Keratinocyte (primary cell): ENCODE measurements at places on chromosomes 11 and 22.

DNA sequence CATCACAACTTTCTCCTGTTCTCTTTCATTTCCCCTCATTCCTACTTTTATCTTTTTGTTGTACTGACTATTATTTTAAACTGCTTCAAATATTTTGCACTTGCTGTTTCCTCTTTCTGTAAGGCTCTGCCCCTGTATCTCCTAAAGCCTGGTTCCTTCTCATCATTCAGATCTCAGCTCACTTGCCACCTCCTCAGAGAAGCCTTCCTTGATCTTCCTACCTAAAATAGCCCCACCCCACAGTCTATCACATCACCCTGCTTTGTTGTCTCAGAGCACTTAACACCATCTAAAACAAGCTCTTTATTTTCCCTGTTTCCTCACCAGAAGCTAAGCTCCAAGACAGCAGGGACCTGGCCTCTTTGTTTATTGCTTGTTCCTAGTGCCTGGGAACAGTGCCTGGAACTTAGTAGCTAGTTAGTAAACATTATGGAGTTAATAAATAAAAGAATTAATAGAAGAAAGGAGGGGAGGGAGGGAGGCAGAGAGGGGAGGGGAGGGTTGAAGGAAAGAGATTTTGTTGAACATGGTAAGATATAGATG is 2.5 kb upstream of the STK33 start:
- DNase-seq: no peak

- DNase-seq: no peak
Observed at GRCh38 chr11:104390651-104391050, 226.7 kb upstream of the PDGFD start.

DNA sequence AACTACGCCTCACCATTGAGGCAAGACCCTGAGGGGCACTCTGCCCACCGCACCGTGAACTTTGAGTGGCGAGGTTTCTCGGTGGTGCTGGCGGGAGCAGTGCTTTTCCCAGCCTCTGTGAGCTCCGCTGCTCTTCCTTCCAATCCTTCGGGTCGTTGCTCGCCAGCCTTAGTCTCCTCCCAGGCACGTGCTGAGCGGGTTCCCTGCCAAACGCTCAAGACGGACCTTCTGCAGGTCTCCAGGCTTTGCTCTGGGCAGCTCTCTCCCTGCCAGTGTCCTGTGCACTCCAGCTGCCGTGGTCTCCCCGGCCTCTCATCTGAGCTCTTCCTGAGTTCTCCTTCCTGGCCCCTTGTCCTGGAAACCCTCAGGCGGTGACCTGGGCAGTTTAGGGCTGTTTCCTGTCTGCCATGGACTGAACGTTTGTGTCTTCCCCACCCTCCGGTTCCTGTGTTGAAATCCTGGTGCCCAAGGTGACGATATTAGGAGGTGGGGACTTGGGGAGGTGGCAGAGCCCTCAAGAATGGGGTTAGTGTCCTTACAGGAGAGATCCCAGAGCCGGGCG is 11.2 kb upstream of the MUC6 start:
- no peak for DNase-seq

GRCh38 chr22:23376256-23376655 is 195.9 kb downstream of the BCR start:
- DNase-seq: no peak

DNA sequence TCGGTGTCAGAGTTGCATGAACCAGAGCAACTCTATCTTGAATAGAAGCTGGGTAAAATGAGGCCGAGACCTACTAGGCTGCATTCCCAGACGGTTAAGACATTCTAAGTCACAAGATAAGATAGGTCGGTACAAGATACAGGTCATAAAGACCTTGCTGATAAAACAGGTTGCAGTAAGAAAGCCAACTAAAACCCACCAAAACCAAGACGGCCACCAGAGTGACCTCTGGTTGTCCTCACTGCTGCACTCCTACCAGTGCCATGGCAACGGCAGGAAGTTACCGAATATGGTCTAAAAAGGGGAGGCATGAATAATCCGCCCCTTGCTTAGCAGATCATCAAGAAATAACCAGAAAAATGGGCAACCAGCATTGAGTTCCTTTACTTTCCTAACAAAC is 2.4 kb upstream of the KAT5 start:
- DNase-seq: no peak

DNA sequence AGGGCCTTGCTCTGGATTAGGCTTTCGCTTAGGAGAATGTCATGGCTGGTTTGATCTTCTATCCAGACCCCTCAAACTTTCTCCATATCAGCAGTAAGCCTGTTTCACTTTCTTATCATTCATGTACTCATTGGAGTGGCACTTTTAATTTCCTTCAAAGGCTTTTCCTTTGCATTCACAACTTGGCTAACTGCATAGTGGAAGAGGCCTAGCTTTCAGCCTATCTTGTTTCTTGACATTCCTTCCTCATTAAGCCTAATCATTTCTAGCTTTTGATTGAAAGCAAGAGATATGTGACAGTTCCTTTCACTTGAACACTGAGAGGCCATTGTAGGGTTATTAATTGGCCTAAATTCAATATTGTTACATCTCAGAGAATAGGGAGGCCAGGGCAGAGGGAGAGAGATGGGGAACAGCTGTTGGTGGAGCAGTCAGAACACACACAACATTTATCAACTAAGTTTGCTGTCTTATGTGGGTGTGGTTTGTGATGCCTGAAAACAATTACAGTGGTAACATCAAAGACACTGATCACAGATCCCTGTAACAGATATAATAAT is 37.7 kb upstream of the APOBEC3A start:
- DNase-seq: no peak
